ENCODE measurements at places on chromosomes 1 and 21. TPM values are rescaled to one million over a fixed set of nuclear protein-coding genes. Genes with fewer than 3 reads are reported as not detected.

The HSPG2 gene
- 0.93 TPM for total RNA-seq

The TFF2 gene
- not detected for total RNA-seq

GRCh38 chr1:211479624-211480023 lies 12.3 kb downstream of the RD3 start:
- H3K27me3 ChIP-seq = no peaks in the 10 kb centered on the region
- no peak overlapping the region for H3K4me3 ChIP-seq
- H3K36me3 ChIP-seq = no peaks in the 10 kb centered on the region
- DNase-seq = no peak
- no peaks in the 10 kb centered on the region for H3K4me1 ChIP-seq
- no peak overlapping the region for H3K27ac ChIP-seq

- no peaks in the 10 kb centered on the region for H3K27me3 ChIP-seq
- H3K27ac ChIP-seq = no peak overlapping the region
- H3K4me3 ChIP-seq = no peak overlapping the region
- DNase-seq = peak; percentile 32
These were observed 749 bp downstream of the CITED4 start for GRCh38 chr1:40861224-40862003.

DNA sequence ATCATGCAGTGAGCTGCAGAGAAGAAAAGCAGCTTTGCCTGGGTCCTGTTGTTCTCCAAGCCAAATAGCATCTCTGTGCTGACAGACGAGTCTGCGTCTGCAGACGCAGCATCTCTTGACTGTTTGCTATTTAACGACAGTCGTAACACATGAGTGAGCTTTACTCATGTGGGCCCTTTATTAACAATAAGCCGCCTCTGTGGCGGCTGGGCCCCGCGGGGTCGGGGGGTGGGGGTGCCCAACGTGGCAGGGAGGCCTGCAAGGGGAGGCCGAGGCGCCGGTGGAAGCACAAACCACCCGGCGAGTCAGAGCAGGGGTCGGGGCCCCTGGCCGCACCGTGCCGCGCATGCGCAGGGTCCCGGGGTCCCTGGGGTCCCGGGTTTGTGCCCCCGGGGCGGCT lies 435.1 kb downstream of the KIF26B start:
- H3K27me3 ChIP-seq = no peaks in the 10 kb centered on the region
- no peaks in the 10 kb centered on the region for H3K4me1 ChIP-seq
- H3K4me3 ChIP-seq = no peak overlapping the region
- H3K36me3 ChIP-seq = no peaks in the 10 kb centered on the region
- no peak overlapping the region for H3K27ac ChIP-seq

The TGFB2 gene
- total RNA-seq = not detected

DNA sequence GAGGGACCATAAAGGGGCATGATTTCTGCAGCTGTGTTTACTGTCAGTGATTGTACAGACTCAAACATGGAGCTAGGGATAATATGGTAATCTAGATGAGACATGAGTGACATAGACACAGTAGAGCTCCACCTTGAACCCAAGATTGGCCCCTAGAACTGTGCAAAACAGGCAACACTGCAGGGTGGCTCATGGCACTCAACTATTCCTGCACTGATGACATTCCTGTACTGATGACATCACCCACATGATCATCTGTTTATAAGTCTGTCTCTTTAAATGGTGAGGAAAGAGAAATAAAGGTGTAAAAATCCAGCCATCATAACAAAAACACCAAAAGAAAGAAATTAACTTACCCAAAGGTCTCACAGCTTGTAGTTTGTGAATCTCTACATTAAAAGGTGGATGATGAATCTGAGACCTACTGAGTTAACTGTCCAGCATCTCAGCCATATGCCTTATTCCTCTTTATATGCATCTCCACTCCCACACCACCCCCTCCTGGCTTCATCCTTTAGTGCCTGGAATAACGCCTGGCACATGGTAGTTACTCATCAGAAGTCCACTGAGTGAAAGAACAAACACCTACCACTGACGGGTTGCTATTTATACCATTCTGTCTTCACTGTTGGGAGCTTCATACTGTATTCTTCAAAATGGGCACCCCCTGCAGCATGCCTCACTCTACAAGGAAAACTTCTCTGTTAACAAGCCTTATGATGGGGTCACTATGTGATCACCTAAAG lies at the start of gene LRRC53:
Gene LRRC53, minus strand, starts transcription at position 442 of the 746 bp plus-strand sequence. CDS start 29,262 bp downstream, outside the sequence.
- no peaks in the 10 kb centered on the region for H3K36me3 ChIP-seq
- H3K27me3 ChIP-seq = no peaks in the 10 kb centered on the region
- no peak within 1 kb of the TSS for H3K27ac ChIP-seq

The RAP1GAP gene
- not detected for total RNA-seq

The BTBD19 gene
- total RNA-seq = 4.4 TPM

The CGN gene
- total RNA-seq = not detected

GRCh38 chr1:22876359-22877111 lies 96.1 kb downstream of the LACTBL1 start:
- no peak for DNase-seq
- H3K27me3 ChIP-seq = no peaks in the 10 kb centered on the region
- H3K27ac ChIP-seq = no peak overlapping the region
- H3K36me3 ChIP-seq = no peaks in the 10 kb centered on the region
- no peak overlapping the region for H3K4me3 ChIP-seq
- peaks cover 4% of the 10 kb centered on the region for H3K4me1 ChIP-seq

The AJAP1 gene
- not detected for total RNA-seq

- no peaks in the 10 kb centered on the region for H3K36me3 ChIP-seq
- H3K27me3 ChIP-seq = peaks cover 2% of the 10 kb centered on the region
- no peak for DNase-seq
These were observed 20.4 kb downstream of the CACHD1 start for GRCh38 chr1:64490213-64490818.

DNA sequence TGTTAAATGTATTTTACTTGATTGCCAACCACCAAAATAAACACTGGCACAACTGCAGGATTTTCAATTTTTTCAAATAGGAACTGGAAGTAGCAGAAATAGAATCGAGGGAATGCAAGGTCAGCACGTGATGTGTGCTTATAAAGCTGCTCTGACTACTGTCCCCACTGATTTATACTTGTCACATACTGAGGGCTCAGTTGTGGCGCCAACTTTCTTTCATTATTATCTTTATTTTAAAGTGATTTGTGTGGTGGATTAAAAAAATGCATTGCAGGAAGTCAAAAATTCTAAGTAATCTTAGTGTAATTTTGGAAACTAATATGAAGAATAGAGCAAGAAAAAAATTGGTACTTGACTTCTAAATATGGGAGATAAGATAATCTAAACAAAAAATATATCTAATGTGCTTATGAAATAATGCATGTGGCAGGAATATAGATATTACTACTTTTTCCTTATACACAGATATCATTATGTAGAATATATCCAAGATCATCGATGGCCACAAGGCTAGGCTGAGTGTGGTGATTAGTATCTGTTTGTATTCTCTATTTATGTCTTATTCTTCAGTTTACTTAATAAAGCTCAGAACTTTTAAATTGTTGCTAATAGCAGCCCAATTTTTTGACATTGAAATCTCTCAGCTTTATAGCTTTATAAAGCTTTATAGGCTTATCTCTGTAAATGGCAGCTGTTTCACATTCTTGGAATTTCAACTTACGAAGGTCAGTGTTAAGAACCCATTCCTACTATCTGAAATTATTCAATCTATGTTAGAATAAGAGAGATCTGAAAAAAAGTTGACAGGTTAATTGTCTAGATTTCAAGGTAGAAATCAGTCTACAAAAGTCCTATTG lies 404.5 kb upstream of the ADAMTS5 start:
- DNase-seq = no peak
- H3K27ac ChIP-seq = no peak overlapping the region
- no peaks in the 10 kb centered on the region for H3K27me3 ChIP-seq
- no peak overlapping the region for H3K4me3 ChIP-seq
- H3K4me1 ChIP-seq = no peaks in the 10 kb centered on the region

Measured in natural killer cell (primary cell).